T-helper 17 cell (primary cell): ENCODE measurements at places on chromosomes 13 and 19.

DNA sequence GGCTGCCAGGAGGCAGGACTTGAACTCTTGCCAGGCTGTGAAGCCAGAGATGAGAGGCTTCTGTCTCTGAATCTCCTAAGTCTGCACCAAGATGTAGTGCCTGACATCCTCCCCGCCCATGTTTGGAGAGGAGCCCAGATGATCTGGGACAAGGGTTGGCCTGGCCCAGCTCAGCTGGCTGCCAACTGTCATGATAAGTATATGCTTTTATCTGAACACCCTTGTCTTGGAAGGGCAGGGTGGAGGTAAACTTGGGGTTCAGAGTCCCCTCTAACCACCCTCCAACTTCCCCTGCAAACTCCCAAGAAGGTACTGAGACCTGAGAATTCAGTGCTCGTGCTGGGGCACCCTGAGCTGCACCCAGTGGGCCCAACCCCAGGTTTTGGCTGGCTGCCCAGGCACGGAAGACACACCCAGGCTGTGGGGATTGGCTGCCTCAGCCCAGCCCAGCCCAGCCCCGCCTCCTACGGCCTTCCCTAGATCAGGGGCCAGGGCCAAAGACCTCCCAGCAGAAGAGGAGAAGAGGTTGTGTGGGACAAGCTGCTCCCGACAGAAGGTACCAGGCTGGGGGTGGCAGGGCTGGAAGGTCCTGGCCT is at the start of gene CYP4F12:
CYP4F12 (plus strand) TSS at position 508 of the 596 bp plus-strand sequence. CDS start 443 bp downstream, outside the sequence.
- peak within 1 kb of the TSS; percentile 85 for H3K27ac ChIP-seq
- peak within 1 kb of the TSS; percentile 72 for H3K4me3 ChIP-seq
- H3K36me3 ChIP-seq, result no peaks in the 10 kb centered on the region

DNA sequence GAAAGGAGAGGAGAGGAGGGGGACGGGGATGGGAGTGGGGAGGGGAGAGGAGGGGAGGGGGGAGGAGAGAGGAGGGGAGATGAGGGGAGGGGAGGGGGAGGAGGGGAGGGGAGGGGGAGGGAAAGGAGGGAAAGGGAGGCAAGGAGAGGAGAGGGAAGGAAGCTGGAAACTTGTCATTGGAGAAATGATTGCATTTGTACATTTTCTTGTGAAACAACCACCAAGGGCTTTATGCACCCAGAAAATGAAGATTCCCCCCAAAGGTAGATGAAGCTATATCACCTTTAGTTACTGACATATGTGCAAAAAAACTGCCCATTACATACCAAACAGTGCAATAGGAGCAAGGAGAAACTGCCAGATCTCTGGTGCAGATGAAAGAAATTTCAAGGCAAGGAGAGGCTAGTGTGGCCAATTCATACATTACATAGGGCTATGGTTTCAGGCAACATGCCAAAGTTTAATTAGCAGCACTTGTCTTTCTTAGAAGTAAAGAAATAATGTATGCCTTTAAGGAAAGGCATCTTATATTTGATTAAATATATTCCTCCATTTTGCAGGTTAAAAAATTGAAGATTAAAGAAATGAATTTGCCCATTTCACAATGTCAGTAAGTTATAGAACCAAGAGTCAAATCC is 49.5 kb upstream of the STK24 start:
- H3K27ac ChIP-seq, result no peak overlapping the region
- H3K4me1 ChIP-seq, result peaks cover 7% of the 10 kb centered on the region
- H3K4me3 ChIP-seq, result no peak overlapping the region
- peaks cover under 1% of the 10 kb centered on the region for H3K36me3 ChIP-seq
- DNase-seq, result no peak

- H3K36me3 ChIP-seq, result no peaks in the 10 kb centered on the region
- H3K27ac ChIP-seq, result no peak overlapping the region
These were observed 531.7 kb downstream of the SLITRK1 start for GRCh38 chr13:83350569-83350968.

DNA sequence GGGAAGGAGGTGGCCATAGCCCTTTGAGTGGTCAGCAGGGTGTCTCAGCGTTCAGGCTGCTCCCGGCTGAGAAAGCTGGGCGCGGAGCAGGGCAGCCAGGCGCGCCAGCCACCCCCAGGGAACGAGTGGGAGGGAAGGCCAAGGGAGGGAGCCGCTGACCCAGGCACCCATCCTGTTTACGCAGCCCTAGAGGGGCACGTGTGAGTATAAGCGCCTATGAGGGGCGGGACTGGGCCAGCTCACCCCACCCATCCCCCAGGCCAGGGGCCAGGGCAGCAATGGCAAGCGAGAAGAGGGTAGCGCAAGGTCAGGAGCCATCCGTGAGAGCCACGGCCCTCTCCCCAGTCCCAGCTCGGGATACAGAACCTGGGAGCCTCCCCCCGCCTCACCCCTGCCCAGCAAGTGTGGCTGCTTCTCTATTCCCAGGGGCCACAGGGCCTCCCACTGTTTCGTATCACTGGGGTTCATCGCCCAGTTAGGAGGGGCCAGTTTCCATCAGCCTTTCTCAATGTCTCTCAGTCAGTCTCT is 897 bp upstream of the DMKN start:
- peaks cover 2% of the 10 kb centered on the region for H3K36me3 ChIP-seq
- peaks cover 11% of the 10 kb centered on the region for H3K4me1 ChIP-seq
- DNase-seq, result no peak
- peaks cover 44% of the 10 kb centered on the region for H3K27me3 ChIP-seq
- no peak overlapping the region for H3K27ac ChIP-seq

DNA sequence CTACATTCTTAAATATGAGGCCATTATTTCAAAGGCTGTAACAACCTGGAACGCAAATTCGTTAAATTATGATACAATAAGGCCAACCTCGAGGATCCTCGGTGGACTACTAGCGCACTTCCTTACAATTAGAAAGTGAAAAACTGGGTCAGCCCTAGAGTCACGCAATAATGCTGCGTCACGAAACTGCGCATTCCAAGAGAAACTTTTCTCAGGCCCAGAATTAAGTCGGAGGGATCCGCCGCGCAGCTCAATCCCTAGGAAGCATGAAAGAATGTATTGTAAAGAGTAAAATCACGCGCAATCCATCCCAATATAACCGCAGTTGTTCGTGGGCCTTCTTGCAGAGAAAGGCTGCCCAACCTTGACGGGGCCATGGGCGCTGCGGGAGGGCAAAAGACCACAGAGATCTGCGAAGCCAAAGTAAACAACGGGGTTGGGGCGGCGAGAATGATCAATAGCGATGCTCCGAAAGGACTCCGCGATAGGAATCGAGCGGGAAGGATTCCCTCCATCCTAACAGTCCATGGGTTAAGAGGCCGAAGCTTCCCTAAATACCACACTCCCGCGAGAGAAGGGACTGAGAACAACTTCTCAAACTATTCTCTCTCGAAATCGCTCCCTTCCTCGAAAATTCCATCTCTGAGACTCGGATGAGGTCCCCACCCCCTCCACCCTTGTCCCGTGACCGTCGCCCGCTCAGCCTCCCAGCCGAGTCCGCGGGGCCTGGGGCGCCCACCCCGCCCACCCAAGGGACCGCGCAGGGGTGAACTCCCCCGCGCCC is 564 bp downstream of the SPART start:
- DNase-seq, result peak; percentile 19
- H3K4me1 ChIP-seq, result peaks cover 28% of the 10 kb centered on the region
- H3K36me3 ChIP-seq, result peaks cover 2% of the 10 kb centered on the region
- peaks cover 5% of the 10 kb centered on the region for H3K27me3 ChIP-seq
- H3K27ac ChIP-seq, result peak overlapping the region; percentile 98
- peak overlapping the region; percentile 96 for H3K4me3 ChIP-seq

DNA sequence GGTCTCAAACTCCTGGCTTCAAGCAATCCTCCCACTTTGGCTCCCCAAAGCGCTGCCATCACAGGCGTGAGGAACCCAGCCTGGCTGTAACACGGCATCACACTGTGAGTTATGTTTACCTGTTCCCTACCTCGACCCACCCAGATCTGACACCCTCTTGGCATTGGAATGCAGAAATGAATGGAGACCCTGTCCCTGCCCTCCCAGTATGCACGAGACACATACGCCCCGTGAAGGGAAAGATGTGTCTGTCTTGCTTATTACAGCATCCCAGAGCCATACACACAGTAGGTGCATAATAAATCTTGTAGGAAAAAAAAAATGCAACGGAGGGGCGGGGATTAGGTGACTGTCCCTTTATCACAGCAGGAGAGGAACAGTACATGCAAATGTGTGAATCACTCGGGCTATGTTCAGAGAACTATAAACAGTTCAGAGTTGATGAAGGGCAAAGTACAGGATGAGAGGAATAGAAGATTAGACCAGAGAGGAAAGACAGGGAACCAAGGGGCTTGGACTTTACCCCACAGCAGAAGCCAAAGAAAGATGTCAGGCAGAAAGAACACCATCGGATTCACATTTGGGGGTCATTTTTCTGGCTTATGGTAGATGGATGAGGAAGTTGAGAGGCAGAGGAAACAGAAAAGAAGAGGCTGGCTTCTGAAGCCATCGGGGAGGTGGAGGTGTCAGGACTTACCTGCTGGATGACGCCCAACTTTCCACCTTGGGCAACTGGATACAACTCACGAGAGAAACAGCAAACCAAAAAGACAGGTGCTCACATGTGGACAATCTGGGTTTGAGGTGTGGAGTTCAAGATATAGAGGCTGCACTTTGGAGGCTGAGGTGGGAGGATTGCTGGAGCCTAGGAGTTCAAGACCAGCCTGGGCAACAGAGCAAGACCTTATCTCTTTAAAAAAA is 94.3 kb downstream of the INSR start:
- H3K36me3 ChIP-seq, result peaks cover 2% of the 10 kb centered on the region
- H3K4me3 ChIP-seq, result no peak overlapping the region
- peaks cover 12% of the 10 kb centered on the region for H3K4me1 ChIP-seq
